ENCODE measurements at places on chromosomes 11 and 22. TPM values are rescaled to one million over a fixed set of nuclear protein-coding genes. Genes with fewer than 3 reads are reported as not detected.

Gene OSM
- not detected for total RNA-seq

Gene HSPB2
- not detected for total RNA-seq

Gene RAB39A
- total RNA-seq: not detected

Gene NDUFA6
- total RNA-seq: 39.6 TPM

Gene BAD
- total RNA-seq: 51.7 TPM

Gene SCGB1D2
- not detected for total RNA-seq

Gene PRR33
- total RNA-seq: not detected
